Left forelimb (tissue), 1 donor: ENCODE measurements at places on chromosomes 4 and X.

DNA sequence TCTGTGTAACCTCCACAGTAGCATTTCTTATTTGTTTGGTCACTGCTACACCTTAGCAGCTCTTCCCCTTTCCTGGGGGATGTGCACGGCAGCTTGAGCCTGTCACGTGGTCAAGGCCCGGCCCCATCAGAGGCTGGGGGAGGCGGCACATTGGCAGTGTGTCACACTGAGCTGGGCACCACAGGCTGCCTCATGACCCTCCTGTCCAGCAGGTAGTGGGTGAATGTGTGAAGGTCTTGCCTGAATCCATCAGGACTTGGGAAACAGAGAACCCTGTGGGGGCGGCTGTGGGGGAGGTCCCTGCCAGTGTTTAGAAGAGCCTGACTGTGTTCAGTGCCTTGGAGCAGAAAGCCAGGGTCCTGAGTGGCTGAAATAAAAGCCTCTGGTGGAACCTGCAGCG lies 33.2 kb downstream of the WFS1 start:
- DNase-seq: no peak

DNA sequence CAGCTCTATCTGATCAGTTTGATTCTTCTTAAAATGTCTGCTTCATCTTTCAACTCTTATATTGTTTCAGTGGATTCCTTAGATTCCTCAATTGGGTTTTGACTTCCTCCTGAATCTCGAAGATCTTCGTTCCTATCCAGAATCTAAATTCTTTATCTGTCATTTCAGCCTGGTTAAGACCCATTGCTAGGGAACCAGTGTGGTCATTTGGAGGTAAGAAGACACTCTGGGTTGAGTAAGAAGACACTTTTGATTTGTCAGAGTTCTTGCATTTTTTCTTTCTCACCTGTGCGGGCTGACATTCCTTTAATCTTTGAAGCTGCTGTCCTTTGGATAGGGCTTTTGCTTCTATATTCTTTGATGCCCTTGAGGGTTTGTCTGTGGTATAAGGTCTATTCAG lies 291.9 kb downstream of the SLC7A11 start:
- no peak for DNase-seq

GRCh38 chr4:62644372-62644771 lies 1444.2 kb downstream of the ADGRL3 start:
- DNase-seq: no peak

GRCh38 chr4:163161536-163162205 lies 5.0 kb downstream of the NAF1 start:
- no peak for DNase-seq

DNA sequence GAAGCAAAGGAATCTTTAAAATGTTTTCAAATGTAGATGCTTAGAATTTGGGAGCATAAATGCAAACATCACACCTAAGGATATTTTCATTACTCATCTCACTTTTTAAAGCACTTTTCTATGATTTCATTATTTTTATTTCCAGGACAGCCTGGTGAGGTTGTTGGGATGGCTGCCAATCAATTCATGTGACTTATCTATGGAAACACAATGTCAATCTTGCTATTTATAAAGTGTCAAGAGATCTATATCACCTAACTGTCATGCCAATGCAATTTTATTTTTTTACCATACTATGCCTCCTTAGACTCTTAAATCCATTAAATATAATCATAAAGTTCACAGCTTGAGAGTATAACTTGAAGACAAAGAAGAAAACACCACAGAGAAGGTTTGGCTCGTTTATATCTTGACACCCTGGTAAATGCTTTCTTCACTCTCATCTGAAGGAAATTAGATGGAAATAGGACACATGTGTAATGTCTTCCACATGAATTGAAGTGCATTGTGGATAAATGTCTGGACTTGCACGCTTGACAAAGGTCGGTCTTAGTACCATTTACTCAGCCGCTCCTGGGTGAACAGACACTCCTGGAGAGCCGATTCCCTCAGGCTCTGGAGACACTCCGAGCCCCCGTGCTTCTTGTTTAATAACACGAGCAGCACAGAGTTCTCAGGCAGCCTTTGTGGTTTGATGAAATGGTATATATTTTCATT lies 425.7 kb upstream of the FAT1 start:
- DNase-seq: no peak

DNA sequence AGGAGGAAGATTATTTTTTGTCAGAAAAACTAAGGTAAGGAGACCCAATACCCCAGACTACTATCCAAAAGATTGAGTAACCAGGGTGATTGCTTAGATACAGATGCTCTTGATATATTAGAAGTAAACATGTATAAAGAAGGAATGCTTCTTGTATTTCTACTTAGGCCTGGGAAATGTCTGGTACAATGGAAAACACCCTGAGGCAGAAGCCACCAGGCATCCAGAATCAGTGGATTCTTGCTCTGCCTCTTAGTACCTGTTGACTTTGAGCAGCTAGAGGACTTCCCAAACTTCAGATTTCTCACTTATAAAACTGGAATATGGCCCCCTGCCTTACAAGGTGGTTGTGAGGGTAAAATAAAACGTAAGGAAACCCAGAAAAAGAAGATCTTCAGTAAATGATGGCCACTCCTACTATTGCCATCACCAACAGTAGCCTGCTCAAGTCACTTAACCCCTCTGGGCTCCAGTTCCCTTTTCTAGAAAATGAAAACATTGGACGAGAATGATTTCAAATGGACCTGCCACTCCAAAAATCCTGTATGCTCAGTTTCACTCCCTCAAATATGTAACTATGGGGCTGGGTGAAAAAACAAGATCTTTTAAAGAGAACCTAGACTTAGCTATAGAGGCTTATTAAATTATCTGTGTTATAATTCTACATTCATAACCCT lies 56.6 kb downstream of the AMELX start:
- no peak for DNase-seq

DNA sequence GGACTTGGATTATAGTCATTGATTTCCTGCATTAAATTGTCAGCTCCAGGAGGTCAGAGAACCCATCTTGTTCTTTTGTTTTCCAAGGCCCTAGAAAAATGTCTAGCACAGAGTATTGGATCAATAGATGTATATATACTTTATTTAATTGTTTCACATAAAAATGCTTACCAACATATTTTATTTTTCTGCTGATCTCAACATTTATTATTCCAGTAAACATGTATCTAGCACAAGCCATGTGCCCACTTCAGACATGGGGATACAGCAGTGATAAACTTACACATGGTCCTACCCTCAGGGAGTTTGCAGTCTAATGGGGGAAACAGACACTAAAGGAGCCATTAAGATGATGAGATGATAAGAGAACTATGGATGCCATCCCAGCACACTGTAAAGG lies 49.1 kb upstream of the TBC1D9 start:
- no peak for DNase-seq

DNA sequence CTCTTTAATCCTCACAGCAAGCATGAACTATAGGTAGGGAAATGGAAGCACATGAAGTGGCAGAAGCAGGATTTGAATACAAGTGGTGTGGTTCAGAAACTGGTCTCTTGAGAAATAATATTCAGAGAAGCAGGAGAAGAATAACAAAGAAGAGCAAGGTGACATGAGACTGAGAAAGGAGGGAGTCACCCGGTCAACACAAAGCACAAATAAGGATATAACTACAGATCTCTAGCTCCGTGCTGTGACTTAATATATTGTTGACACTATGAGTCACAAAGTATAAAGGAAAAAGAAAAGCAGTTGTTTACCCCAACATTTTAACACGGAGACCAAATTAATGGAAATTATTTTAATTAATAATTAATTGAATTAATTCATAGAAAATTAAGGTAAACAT lies 204.5 kb downstream of the CPE start:
- DNase-seq: no peak

DNA sequence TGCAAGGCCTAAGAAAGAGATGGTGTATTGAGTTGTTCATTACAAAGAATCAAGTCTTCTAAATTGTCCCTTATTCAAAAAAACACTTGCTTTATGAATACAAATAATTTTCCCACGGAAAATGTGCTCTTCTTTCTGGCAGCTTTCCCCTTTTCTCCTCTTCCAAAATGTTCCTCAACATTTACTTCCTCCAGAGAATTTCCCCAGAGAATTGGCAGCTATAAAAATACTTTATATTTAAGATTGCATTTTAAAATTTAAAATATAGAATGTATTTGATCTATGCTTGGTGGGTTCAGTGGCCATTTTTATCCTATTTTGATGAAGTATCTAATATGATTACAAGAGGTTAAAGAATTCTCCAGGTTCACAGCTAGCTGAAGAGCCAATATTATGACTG lies 521.0 kb downstream of the IQCM start:
- DNase-seq: no peak

DNA sequence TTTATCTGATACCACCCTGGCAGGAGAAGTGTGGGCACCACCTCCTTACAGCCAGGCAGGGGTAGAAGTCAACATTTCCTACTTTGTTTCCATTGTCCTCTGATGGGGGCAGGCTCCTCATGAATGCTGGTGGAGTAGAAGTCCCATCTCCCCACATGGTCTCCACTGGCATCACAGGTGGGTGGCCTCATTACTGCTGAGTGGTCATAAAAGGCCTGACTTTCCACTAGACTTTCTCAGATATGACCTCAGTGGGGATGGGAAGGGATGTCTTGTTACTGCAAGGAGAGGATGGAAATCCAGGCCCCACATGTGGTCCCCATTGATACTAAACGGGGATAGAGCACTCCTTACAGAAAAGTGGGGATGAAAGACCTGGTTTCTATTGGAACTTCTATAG lies 18.6 kb upstream of the BMP2K start:
- DNase-seq: no peak

GRCh38 chrX:261167-261918 lies 19.8 kb upstream of the PLCXD1 start:
- DNase-seq: no peak

GRCh38 chrX:38558686-38559085 lies 2.7 kb upstream of the TSPAN7 start:
- DNase-seq: no peak
